MM.1S (cell line): ENCODE measurements at places on chromosomes 2 and 18.

DNA sequence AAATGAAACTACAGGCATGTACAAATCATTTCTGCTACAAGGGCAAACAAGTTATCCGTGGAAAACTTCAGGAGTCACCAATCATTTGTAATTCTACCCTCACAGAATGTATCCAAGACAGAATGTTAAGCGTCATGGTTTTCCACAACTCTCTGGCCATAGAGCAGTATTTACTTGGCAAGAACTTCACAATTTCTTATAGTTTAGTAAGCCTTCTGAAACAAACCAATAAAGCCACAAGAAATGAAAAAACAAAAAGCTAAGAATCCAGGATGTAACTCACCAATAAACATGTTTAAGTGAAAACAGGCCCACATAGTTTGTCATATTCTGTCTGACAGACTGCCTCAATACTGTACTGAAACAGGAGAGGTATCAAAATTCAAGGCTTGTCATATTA is 70.3 kb downstream of the LNPK start:
- no peak for DNase-seq

GRCh38 chr18:80254971-80255500 is 7.7 kb upstream of the PARD6G start:
- DNase-seq = no peak

GRCh38 chr2:505941-506340 is 171.3 kb downstream of the TMEM18 start:
- DNase-seq = no peak

DNA sequence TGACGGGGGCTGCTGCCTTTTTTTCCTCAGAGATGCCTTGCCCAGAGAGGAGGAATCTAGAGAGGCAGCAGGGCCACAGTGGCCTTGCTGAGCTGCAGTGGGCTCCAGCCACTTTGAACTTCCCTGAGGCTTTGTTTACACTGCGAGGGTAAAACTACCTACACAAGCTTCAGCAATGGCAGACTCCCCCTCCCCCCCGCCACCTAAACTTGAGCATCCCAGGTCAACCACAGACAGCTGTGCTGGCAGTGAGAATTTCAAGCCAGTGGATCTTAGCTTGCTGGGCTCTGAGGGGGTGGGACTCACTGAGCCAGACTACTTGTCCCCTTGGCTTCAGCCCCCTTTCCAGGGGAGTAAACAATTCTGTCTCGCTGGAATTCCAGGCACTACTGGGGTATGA is 11.8 kb downstream of the SYT4 start:
- no peak for DNase-seq

DNA sequence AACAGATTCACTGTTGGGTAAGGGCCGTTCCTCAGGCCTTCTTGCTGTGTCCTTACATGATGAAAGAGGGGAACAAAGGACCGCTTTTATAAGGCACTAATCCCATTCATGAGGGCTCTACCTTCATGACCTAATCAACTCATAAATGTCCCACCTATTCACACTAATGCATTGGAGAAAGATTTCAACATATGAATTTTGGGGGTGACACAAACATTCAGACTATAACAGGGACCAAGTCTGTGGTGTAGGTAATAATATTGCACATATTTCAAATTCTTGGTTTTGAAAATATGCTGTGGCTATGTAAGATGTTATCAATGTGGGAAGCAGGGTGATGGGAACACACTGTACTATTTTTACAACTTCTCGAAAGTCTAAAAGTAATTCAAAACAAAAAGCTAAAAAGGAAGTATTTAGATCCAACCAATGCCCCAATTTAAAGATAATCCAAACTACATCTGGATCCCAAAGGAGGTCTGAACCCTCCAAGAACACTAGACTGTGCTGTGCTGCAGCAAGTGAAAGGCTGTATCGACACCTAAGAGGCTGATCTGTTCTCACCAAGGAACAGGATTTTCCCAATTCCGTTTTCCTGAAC is 82.4 kb upstream of the TGIF1 start:
- DNase-seq = no peak

DNA sequence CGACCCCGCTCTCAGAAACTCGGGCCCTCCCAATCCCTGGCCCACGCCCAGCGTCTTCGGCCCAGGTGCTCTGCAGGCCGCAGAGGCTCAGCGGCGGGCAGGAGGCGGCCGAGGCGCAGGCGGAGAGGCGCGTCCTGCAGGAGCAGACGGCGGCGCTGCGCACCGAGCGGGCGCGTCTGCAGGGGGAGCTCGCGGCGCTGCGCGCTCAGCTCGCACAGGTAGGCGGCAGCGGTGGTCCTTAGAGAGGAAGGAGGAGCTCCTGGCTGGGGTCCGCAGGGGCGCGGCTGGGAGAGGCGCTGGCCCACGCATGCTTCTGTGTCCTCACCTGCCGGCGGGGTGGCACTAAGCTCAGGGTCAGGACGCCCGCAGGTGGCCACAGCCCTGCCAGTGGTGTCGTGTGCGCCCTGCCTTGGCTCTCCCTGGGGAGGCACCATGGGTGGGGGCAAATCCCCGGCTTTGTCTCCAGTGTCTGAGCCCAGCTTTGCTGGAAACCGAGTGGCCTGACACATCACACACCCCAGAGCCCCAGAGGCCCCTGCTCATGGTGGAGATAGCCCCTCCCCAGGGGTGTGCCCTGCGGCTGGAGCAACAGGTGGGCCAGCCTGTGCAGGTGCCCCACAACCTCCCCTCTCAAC is 14.9 kb upstream of the SNED1 start:
- DNase-seq = no peak

GRCh38 chr18:48813321-48813720 is 137.4 kb downstream of the SMAD7 start:
- DNase-seq = no peak

GRCh38 chr2:155630760-155631159 is 701.8 kb downstream of the NR4A2 start:
- no peak for DNase-seq

- no peak for DNase-seq
Observed at GRCh38 chr2:212995920-212996319, 155.5 kb downstream of the IKZF2 start.

- DNase-seq = no peak
Observed at GRCh38 chr2:205892251-205892655, 193.7 kb downstream of the INO80D start.

GRCh38 chr2:12006850-12007249 is 260.4 kb downstream of the LPIN1 start:
- no peak for DNase-seq

GRCh38 chr18:45201489-45201888 is 413.8 kb upstream of the SLC14A2 start:
- DNase-seq = no peak

GRCh38 chr2:63755965-63756364 is 85.7 kb upstream of the UGP2 start:
- no peak for DNase-seq

GRCh38 chr2:203905656-203906055 is 30.9 kb upstream of the ICOS start:
- no peak for DNase-seq

DNA sequence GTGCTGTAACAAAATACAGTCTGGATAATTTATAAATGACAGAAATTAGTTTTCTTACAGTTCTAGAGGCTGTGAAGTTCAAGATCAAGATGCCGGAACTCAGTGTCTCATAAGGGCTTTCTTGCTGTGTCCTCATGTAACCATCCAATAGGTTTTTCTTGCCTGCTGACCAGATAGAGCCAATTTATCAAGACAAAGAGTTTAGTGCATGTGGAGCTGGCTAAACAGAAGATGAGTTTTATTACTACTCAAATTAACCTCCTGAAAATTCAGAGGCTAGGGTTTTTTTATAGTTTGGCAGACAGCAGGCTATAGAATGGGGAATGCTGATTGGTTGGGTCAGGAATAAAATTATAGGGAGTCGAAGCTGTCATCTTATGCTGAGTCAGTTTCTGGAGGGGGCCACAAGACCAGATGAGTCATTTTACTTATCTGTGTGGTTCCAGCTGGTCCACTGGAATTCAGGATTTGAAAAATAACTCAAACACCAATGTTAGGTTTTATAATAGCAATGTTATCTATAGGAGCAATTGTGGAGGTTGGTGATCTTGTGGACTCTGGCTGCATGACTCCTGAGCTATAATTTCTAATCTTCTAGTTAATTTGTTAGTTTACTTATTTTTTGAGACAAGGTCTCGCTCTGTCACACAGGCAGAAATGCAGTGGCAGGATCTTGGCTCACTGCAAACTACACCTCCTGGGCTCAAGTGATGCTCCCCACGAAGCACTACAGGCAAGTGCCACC is 3.2 kb upstream of the PDK1 start:
- DNase-seq = no peak

- no peak for DNase-seq
Observed at GRCh38 chr18:15198116-15198389, 450.1 kb downstream of the ANKRD30B start.

DNA sequence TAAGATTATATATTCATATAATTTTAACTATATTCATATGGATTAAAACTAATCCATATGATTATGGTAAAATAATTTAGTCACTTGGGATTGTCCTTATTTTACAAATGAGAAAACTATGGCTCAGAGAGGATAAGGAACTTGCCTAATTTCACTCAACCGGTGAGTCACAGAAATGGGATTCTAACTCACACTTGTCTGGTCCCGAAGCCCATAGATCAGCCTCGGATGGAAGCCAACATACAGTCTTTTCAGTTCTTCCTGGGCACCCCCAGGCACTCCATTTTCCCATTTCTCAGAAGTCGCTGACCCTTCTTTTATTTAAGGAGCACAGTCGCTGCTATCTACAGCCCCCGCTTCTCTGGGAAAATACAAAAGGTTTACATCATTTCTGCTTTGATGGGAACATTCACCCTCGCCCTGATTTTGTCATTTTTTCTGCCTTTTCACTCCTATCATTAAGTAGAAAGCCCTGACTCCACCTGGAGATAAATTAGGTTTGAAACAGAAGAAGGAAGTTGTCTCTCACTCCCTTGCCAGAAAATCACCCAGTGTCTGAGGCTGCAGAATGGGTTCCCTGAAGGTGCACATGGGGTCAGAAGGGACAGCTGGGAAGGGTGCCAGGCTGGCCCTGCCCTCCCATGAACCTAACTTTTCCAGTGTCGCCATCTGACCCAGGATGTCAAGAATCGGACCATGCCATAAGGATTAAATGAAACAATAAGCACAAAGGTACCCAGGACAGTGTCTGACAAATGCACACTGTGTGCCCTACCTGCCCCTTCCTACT is 36.6 kb downstream of the CYP1B1 start:
- no peak for DNase-seq

- no peak for DNase-seq
Observed at GRCh38 chr2:195709901-195710806, 53.1 kb downstream of the SLC39A10 start.

GRCh38 chr18:49048396-49049020 is 97.7 kb upstream of the SMAD7 start:
- no peak for DNase-seq

DNA sequence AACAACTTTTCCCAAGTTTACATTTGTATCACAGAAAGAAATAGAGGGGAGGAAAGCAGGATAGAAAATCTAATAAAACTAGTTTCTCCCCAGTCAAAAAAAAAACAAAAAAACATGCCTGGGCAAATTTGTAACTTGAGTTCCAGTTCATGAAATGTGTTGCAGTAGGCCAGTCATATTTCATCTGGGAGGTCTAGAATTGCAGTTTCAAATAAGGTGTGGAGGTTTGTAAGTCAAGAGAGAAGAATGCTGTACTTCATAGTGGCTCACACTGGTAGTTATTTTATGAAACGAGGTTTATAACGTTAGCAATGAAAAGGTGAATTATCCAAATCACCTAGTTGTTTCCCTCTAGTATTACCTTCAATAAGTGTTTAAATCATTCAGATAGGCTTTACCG is 1313.9 kb upstream of the SLC39A10 start:
- DNase-seq = no peak

DNA sequence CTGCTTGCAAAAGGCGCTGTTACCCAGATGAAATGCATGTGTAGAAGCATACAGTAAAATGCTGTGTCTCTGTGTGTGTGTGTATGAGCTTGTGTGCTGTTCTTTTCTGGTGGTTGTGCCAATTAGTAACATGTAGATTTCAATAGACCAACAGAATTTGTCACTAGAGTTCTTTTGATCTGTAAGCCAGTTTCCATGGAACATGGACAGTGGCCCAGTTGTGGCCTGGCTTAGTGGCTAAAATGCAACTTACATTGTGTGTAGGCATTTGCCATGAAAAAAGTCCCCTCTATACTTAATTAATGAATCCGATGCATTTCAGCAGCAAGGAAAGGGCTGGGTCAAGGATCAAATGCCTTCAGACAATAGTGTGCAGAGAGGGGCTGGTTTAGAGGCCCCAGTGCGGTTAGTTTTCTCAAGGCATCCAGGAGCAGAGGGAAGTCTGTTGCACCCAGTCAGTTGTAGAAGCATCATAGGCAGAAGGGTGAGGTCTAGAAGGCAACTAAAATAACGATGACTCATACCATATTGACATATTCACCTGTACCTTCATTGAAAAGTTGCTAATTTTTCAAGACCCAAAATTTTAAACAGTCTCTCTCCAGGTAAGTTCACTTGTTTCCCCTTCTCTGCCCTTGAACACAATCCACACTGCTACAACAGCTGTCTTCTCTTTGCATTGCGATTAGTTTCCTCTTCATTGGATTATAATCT is 366.9 kb upstream of the SPRED2 start:
- DNase-seq = no peak

DNA sequence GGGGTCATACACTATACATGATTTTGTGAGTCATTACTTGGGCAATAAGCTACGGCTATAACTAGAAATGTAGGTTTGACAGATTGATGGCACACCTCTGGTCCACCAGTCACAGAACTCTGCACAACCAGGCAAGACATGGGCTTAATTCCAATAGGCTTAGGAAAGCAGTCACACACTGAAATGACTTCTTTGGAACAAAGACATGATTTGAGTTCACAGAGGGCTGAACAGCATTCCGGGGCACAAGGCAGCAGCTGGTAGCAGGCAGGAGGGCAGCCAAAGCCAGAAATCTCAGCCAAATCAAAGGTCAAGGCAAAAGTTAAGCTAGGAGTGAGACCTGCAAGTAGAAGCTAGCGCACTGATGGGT is 27.4 kb downstream of the FABP1 start:
- DNase-seq = no peak

- DNase-seq = no peak
Observed at GRCh38 chr2:62455957-62456692, 49.9 kb downstream of the TMEM17 start.

GRCh38 chr2:119208791-119209203 is 14.8 kb upstream of the STEAP3 start:
- DNase-seq = no peak

DNA sequence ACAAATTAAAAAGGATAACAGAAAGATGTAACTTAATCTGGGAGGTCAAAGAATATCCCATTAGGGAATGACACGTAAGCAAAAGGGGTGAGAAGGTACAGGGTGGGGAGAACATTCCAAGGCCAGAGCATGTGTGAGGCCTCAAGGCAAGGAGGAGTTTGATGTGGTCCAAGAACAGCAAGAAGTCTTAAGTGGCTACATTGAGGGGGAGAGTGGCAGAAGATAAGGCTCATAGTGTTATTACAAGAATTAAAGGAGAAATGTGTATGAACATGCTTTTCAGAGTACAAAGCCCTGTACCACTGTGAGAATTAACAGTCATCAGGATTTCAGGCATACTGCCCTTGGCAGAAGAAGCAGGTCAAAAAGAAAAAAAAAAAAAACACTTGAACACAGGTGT is 174.4 kb upstream of the ERBB4 start:
- no peak for DNase-seq
